Activated naive CD4-positive, alpha-beta T cell treated with anti-CD3 and anti-CD28 coated beads for 36 hours (primary cell): ENCODE measurements at places on chromosomes 6 and 20. TPM values are rescaled to one million over a fixed set of nuclear protein-coding genes. Genes with fewer than 3 reads are reported as not detected.

CALHM6 gene
- total RNA-seq, result 3.4 TPM

DNA sequence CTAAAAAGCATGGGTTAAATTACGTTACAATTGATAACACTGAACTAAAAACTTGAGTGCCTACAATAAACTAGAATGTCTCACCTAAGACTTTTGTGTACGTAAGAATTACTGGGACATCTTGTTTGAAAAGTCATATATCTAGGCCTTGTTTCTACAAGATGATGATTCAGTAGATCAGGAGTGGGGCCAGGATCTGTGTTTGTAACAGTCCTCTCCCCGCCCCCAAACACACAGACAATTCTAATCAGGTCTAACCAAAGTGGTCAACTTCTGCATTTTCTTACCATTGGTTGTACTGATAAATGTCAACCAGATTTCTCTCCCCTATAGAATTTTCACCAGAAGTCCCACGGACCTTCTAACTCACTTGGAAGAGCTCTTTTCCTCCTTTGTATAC is 56.9 kb downstream of the RAMACL start:
- no peaks in the 10 kb centered on the region for H3K4me1 ChIP-seq
- no peak for DNase-seq
- H3K4me3 ChIP-seq, result no peak overlapping the region
- H3K27ac ChIP-seq, result no peak overlapping the region

CD40 gene
- 6.3 TPM for total RNA-seq

GRCh38 chr20:47795214-47795907 is 10.1 kb upstream of the SULF2 start:
- no peaks in the 10 kb centered on the region for H3K27me3 ChIP-seq
- H3K4me3 ChIP-seq, result no peak overlapping the region
- no peaks in the 10 kb centered on the region for H3K36me3 ChIP-seq
- H3K27ac ChIP-seq, result no peak overlapping the region
- no peak for DNase-seq

GRCh38 chr6:135212020-135212806 is 31.1 kb downstream of the MYB start:
- H3K4me1 ChIP-seq, result peaks cover 35% of the 10 kb centered on the region
- no peak overlapping the region for H3K4me3 ChIP-seq
- H3K27ac ChIP-seq, result no peak overlapping the region
- H3K36me3 ChIP-seq, result peaks cover 24% of the 10 kb centered on the region
- peak; percentile 62 for DNase-seq
- H3K27me3 ChIP-seq, result no peaks in the 10 kb centered on the region

GRCh38 chr6:74853991-74854390 is 351.9 kb downstream of the COL12A1 start:
- H3K4me3 ChIP-seq, result no peak overlapping the region
- no peaks in the 10 kb centered on the region for H3K27me3 ChIP-seq
- no peak for DNase-seq
- H3K36me3 ChIP-seq, result no peaks in the 10 kb centered on the region
- H3K4me1 ChIP-seq, result no peaks in the 10 kb centered on the region

MBOAT1 gene
- total RNA-seq, result 6.3 TPM

- no peak overlapping the region for H3K27ac ChIP-seq
- peaks cover 7% of the 10 kb centered on the region for H3K4me1 ChIP-seq
- H3K27me3 ChIP-seq, result peaks cover 8% of the 10 kb centered on the region
Observed at GRCh38 chr6:168368066-168368820, 48.7 kb upstream of the DACT2 start.

- no peak overlapping the region for H3K27ac ChIP-seq
- no peak for DNase-seq
- no peaks in the 10 kb centered on the region for H3K36me3 ChIP-seq
- H3K4me3 ChIP-seq, result no peak overlapping the region
- peaks cover 7% of the 10 kb centered on the region for H3K4me1 ChIP-seq
Observed at GRCh38 chr6:89010825-89011224, 47.4 kb upstream of the RNGTT start.

- DNase-seq, result no peak
- H3K4me3 ChIP-seq, result no peak overlapping the region
- H3K36me3 ChIP-seq, result no peaks in the 10 kb centered on the region
- H3K27me3 ChIP-seq, result no peaks in the 10 kb centered on the region
- H3K4me1 ChIP-seq, result no peaks in the 10 kb centered on the region
Observed at GRCh38 chr6:164188861-164189260, 774.3 kb downstream of the QKI start.

THBD gene
- total RNA-seq, result not detected

DNA sequence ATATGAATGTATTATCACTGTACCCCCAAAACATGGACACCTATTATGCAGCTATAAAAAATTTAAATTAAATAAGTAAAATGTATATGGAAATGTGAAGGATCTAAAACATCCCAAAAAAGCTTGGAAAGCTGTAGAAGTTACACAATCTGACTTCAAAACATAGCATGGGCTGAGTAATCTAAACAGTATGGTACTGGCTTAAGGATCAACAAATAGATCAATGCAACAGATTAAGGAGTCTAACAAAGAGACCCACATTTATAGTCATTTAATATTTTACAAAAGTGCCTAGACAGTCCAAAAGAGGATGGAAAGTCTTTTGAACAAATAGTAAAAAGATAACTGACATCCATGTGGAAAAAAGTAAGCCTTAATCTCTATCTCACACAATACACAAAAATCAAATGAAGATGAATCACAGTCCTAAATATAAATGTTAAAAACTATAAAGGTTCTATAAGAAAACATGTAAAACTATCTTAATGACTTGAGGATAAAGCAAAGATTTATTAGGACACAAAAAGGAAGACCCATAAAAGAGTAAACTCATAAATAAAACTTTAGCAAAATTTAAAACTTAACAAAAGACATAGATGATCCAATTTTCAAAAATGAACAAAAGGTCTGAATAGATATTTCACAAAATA is 46.8 kb downstream of the RANBP9 start:
- H3K36me3 ChIP-seq, result peaks cover 7% of the 10 kb centered on the region
- peaks cover 92% of the 10 kb centered on the region for H3K4me1 ChIP-seq
- no peak overlapping the region for H3K27ac ChIP-seq
- no peak overlapping the region for H3K4me3 ChIP-seq

DNA sequence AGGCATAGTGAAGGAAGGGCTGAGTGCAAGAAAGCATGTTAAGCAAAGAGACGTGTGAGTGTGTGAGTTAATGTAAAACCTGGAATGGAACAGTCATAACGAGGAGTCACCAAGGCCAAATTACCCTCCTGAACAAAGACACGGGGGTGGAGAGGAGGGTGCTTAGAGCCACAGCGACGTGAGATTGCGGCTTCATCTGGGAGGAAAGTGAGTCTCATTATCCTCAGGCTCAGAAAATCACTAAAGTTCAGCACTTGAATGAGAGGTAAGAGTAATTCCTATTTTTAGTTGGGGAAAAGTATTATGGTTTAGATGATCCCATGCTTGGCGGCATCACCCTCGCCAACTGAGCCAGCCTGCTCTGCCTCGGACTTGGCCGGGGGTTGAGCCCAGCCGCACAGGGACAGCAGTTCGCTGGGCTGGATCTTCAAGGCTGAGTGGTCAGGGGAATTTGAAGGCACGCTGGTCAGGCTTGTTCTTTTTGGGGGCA is 136.6 kb downstream of the DTNBP1 start:
- H3K36me3 ChIP-seq, result peaks cover 67% of the 10 kb centered on the region
- peak overlapping the region; percentile 25 for H3K27ac ChIP-seq
- H3K4me1 ChIP-seq, result peaks cover 20% of the 10 kb centered on the region
- no peaks in the 10 kb centered on the region for H3K27me3 ChIP-seq
- DNase-seq, result no peak

- H3K4me1 ChIP-seq, result peaks cover 23% of the 10 kb centered on the region
- H3K27ac ChIP-seq, result no peak overlapping the region
- H3K36me3 ChIP-seq, result no peaks in the 10 kb centered on the region
- DNase-seq, result no peak
- H3K4me3 ChIP-seq, result no peak overlapping the region
- no peaks in the 10 kb centered on the region for H3K27me3 ChIP-seq
Observed at GRCh38 chr6:129679758-129680157, 30.2 kb downstream of the ARHGAP18 start.

GRCh38 chr6:73644941-73645591 is 8.7 kb downstream of the SLC17A5 start:
- no peak for DNase-seq
- peaks cover 9% of the 10 kb centered on the region for H3K4me1 ChIP-seq
- H3K4me3 ChIP-seq, result peak overlapping the region; percentile 83
- no peak overlapping the region for H3K27ac ChIP-seq

- H3K27ac ChIP-seq, result no peak overlapping the region
- H3K36me3 ChIP-seq, result no peaks in the 10 kb centered on the region
- H3K4me3 ChIP-seq, result no peak overlapping the region
Observed at GRCh38 chr6:114839019-114839418, 496.2 kb upstream of the HS3ST5 start.

DNA sequence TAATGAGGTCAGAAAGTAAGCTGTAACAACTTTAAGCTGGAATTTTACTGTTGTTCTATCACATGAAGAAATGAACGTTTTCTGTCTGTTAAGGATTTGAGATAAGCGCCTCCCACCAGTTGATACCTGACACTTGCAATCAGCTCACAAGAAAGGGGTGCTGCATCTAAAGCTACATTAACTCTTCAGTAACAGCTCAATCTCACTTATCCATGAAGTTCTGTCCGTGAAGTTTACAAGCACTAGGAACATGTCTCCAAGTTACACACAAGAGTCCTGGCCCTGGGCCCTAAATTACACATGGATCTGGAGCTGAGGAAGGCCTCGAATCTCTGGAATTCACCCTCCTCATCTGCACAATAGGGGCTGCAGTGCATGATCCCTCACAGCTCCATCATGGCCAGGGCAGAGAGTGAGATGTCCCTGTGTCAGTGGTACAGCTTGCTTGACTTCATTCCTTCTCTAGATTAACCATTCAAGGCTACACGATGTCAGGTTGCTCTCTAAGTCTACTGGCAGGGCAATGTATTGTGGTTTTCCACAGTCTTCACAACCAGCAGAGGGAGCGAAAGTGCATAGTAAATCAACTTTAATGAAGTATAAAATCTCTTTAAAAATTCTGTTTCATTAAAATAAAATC is 182.4 kb upstream of the MCHR2 start:
- no peak overlapping the region for H3K4me3 ChIP-seq
- H3K36me3 ChIP-seq, result no peaks in the 10 kb centered on the region
- no peaks in the 10 kb centered on the region for H3K4me1 ChIP-seq
- no peak overlapping the region for H3K27ac ChIP-seq
- no peak for DNase-seq

GRCh38 chr20:50426866-50427718 is 83.1 kb upstream of the PTPN1 start:
- H3K36me3 ChIP-seq, result no peaks in the 10 kb centered on the region
- no peak for DNase-seq
- no peaks in the 10 kb centered on the region for H3K4me1 ChIP-seq
- H3K27ac ChIP-seq, result no peak overlapping the region
- H3K27me3 ChIP-seq, result no peaks in the 10 kb centered on the region

GRCh38 chr6:107128175-107128574 is 12.9 kb upstream of the BEND3 start:
- H3K36me3 ChIP-seq, result no peaks in the 10 kb centered on the region
- no peak overlapping the region for H3K27ac ChIP-seq
- DNase-seq, result no peak
- no peaks in the 10 kb centered on the region for H3K4me1 ChIP-seq

MEP1A gene
- total RNA-seq, result not detected

DNA sequence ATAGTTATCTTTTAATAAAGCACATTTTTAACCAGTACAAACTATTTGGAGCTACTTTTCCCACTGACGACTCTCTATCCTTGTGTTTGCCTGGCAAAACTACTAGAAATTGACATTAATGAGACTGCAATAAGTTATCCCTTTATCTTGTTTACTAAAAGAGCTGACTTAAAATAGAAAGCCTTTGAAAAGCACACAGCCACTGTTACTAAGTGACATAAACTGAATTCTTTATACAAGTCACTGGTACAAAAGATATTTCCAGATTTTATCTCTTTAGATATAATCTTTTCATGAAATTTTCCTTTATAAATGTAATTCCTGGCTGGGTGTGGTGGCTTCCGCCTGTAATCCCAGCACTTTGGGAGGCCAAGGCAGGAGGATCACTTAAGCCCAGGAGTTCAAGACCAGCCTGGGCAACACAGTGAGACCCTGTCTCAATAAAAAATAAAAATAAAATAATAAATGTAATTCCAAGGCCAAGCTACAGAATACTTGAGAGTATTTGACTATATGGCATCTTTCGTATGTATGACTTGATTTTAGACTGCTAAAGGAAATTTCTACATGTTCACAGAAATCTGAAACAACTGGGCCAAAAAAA is 9.5 kb downstream of the MBOAT1 start:
- no peak for DNase-seq
- no peaks in the 10 kb centered on the region for H3K27me3 ChIP-seq
- H3K4me3 ChIP-seq, result no peak overlapping the region

DNA sequence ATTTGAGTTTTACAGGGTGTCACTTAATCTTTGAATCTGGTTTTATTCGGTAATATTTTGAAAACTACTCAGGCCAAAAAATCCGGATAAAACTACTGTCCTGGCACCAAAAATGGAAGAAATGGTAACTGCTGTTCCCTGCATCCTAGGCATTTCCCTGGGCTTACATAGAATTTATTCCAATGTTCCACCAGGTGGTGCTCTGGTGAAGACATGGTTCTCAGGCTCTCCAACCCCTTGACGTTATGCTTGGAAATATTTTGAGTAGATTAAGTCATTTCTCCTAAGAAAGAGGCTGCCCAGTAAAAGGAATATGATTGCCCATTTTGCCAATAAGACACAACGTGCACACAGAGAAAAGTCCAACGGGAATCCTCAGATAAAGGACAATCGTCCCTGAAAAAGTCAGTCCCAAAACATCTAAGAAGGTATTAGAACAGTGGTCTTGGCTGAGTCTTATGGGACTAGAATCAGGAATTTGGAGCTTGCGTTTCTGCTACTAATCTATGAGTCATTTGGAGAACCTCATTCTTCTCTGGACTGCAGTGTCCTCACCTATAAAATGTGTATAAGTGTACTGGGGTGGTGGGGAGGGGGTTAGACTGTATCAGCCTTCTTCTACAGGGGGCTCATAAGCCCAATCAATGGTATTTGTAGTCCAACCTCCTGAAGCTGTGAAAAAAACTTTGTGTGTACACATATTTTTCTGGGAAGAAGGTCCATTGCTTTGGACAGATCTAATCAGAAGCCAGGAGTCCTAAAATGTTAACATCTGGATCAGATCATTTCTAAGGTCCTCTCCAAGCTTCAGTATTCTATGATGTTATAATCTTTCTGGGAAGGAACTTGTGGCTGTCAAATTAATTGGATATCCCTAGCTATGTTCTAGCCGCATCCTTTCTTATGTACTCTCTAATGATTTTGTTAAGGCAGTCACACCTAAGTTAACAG is 131.0 kb upstream of the BMP2 start:
- no peaks in the 10 kb centered on the region for H3K36me3 ChIP-seq
- no peaks in the 10 kb centered on the region for H3K4me1 ChIP-seq
- no peak for DNase-seq
- H3K27ac ChIP-seq, result no peak overlapping the region
- H3K4me3 ChIP-seq, result no peak overlapping the region
- no peaks in the 10 kb centered on the region for H3K27me3 ChIP-seq

- H3K4me1 ChIP-seq, result peaks cover 6% of the 10 kb centered on the region
- DNase-seq, result no peak
- no peak overlapping the region for H3K27ac ChIP-seq
- H3K36me3 ChIP-seq, result no peaks in the 10 kb centered on the region
Observed at GRCh38 chr6:87754828-87755227, 52.8 kb upstream of the AKIRIN2 start.
